ENCODE measurements at places on chromosomes 5 and 9.

DNA sequence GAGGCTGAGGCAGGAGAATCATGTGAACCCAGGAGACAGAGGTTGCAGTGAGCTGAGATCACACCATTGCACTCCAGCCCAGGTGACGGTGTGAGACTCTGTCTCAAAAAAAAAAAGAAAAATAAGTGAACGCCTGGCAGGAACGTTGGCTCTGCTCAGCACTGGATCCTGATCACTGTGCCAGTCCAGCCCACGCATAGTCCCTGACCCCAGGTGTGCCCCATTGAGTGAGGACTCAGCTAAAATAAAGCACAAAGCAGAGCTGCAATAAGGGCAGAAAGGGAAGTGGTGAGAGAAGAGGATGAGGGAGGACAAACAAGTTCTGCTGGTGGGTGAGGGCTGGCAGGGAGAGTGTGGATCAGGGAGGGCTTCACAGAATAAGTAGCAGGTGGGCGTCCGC is 4.3 kb downstream of the GRHPR start:
- no peak for DNase-seq

- DNase-seq, result no peak
Observed at GRCh38 chr9:33110686-33111085, 34.2 kb upstream of the SMU1 start.

DNA sequence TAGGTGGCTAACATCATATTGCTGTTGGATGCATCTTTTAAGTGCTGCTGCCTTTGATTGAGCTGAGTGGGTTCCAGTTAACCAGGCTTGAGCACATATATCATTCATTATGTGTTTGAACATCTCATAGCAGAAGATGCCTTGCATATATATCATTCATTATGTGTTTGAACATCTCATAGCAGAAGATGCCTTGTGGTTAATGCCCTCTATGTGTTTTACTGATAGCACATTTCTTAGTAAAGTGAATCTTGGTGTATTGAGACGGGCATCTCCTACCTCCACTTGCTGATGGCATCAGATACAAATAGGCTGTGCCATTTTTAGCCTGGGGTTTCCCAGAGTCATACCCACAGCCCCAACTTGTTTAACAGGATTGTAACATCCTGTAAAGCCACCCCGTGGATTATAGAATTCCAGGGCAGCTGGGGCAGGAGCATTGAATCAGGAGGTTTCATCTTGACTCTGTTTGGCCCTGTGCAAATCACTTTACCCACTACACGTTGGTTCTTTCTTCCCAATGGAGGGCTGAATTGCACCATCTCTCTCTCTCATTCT is 26.5 kb downstream of the MTAP start:
- no peak for DNase-seq

GRCh38 chr5:73797132-73797510 is 171.1 kb downstream of the ARHGEF28 start:
- DNase-seq, result no peak

GRCh38 chr5:146681585-146682105 is 165.7 kb upstream of the GPR151 start:
- DNase-seq, result no peak

- DNase-seq, result no peak
Observed at GRCh38 chr5:175195698-175196656, 248.0 kb downstream of the DRD1 start.

- no peak for DNase-seq
Observed at GRCh38 chr9:76162086-76162730, 232.0 kb downstream of the RFK start.

GRCh38 chr5:65085516-65085850 is 316.8 kb downstream of the CWC27 start:
- DNase-seq, result no peak

- no peak for DNase-seq
Observed at GRCh38 chr9:94443032-94443722, 111.7 kb upstream of the PCAT7 start.

GRCh38 chr9:121321016-121321503 is 49.0 kb downstream of the STOM start:
- DNase-seq, result no peak

Measured in NCI-H446 (cell line).